ENCODE measurements at places on chromosomes 7 and 10. TPM values are rescaled to one million over a fixed set of nuclear protein-coding genes. Genes with fewer than 3 reads are reported as not detected.
A peak's percentile ranks its signal among the peaks of the same experiment; 100 is the strongest.

- DNase-seq, result no peak
Observed at GRCh38 chr7:85554236-85555178, 367.7 kb upstream of the SEMA3D start.

DNA sequence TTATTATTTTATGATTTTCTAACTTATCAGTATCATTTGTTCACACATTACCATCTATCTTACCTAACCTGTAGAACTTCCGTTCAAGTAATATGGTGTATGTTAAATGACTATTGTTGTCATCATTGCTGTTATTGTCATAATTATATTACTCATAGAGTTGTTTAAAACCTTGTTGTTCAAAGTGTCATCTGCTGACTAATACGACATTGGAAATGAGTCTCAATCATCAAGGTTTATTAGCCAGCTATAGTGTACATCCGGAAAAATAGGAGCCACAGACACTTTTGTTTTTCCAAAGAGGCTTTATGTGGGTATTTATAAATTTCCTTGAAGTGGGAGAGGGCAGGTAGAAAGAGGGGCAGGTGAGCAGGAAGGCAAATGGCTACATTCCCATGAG lies 386.9 kb upstream of the LRRTM3 start:
- no peak for DNase-seq

DNA sequence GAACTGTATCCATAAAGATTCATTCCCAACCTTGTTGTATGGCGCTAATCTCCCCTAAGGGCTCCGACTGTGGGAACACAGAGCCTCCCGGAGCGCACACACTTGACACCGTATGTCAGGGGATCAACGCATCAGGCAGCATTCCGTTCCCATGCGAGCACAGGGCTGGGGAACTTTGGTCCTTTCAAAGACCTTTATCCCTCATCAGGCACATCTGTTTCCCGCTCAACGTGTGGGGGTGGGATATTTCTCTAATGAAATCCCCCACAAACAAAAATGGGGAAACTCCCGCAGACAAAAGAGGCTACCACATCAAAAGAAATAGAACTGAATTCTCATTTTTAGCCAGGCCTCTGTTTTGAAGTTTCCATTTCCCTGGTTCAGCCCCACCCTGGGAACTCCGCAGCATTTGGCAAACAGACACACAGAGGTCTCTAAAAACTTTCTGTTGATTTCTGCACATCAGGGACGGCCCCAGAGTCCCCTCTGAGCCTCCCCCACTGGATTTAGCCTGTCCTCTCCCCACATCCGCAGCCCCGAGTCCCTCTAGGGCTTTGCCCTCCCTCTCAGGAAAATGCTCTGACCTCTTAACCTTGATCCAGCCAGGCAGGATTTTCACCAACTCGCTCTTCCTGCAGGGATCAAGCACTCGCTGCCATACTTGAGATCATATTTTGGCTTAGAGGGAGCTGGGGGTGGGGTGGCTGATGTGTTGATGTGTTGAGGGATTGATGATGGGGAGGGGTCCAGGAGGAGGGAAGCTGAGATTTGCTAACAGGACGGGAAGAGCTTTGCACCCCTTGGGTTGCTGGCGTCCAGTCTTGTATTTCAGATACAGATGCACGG lies 6.6 kb downstream of the CPA5 start:
- no peak for DNase-seq

DNA sequence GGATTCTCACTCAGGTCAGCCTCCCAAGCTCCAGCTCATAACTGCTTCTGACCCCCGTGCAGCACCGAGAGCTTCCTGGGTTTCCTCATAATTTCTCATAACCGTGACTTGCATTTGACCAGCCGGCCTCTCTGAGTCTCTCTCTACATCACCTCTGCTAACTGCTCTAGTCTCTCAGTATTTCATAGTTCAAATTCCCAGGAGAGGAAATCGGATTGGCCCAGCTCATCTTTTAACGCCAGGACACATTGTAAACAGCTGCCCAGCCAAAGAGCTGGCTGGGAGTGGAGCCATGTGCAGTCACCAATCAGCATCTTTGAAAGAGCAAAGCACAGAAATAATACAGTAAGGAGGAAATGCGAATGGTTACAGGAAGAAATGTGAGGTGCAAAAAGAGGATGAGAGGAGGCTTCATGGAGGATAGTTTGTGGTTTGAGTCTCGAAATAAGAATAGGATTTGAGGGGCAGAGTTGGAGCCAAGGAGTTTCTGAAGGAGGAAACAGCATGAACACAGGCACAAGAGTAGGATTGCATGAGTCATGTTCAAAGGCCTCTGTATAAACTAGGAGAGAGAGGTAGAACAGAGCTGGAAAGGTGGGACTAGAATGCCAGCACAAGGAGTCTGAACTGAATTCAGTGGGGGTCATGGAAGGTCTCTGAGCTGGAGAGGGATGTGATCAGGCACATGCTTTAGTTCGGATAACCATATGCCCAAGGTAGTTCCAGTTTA lies 15.2 kb upstream of the LBX1 start:
- DNase-seq, result no peak

DNA sequence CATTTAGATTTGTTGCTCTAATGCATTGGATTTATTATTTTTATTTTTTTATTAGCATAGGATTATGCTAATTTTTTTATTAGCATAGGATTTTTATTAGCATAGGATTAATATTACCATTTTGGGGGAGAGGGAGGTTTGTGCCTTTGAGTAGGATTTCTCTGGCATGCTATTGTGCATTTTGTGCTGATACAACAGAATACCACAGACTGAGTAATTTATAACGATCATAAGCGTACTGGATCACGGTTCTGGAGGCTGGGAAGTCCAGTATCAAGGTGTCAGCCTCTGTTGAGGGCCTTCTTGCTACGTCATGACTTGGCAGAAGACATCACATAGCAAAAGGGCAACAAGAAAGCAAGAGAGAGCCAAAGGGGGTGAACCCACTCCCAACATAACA lies 187.5 kb downstream of the XPNPEP1 start:
- no peak for DNase-seq

DNA sequence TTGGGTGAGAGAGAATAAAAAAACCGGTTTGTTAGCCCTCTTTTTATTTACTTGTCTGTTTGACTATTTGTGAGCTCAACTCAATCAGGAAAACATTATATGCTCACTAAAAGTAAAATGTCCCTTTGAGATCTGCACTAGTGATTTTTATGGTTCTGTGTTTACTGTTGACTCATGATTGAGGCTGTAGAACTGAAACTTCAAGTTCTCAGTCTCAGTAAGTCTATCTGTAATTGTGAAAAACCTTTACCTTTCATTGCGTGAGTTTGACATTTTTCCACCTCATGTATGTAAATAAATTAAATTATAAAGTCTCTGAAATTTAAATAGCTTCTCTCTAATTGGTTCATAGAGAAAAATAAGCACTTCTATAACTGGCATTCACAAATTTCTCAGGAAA lies 17.0 kb upstream of the CASD1 start:
- no peak for DNase-seq

DNA sequence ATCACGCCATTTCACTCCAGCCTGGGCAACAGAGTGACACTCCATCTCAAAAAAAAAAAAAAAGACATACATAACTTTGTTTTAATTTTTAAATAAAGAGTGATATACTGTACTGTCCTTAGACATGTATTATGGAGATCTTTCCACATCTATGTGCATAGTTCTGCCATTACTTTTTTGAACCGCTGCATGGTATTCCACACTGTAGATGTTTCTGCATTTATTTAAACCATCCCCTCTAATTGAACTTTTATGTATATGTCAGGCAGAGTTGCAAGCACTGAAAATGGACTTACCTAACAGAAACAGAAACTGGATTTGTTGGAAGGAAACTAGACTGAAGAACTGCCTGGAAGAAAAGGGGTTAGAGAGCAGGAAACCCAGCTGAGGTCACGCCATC lies 8.5 kb upstream of the ARHGAP19 start:
- DNase-seq, result no peak

- DNase-seq, result no peak
Observed at GRCh38 chr7:56097700-56098099, 4.9 kb upstream of the PHKG1 start.

Gene PAX2
- not detected for total RNA-seq

- DNase-seq, result no peak
Observed at GRCh38 chr7:2956526-2957368, 86.9 kb downstream of the CARD11 start.

- peak; percentile 72 for DNase-seq
Observed at GRCh38 chr10:50506861-50507573, 116.7 kb downstream of the SGMS1 start.

Gene FXYD4
- total RNA-seq, result not detected

Gene STEAP4
- total RNA-seq, result 25.2 TPM

Gene GIMAP2
- total RNA-seq, result 6.2 TPM

GRCh38 chr10:20962165-20962564 lies 65.1 kb upstream of the NEBL start:
- DNase-seq, result no peak
